ENCODE measurements at places on chromosomes 2 and 18.

GRCh38 chr2:106561356-106561755 lies 74.2 kb downstream of the CD8B2 start:
- DNase-seq = no peak

GRCh38 chr2:99953750-99954149 lies 188.6 kb downstream of the AFF3 start:
- DNase-seq = no peak

GRCh38 chr2:179804206-179804605 lies 57.2 kb downstream of the ZNF385B start:
- DNase-seq = no peak

- peak; percentile 49 for DNase-seq
These were observed 113.1 kb downstream of the GATA6 start for GRCh38 chr18:22282311-22283115.

DNA sequence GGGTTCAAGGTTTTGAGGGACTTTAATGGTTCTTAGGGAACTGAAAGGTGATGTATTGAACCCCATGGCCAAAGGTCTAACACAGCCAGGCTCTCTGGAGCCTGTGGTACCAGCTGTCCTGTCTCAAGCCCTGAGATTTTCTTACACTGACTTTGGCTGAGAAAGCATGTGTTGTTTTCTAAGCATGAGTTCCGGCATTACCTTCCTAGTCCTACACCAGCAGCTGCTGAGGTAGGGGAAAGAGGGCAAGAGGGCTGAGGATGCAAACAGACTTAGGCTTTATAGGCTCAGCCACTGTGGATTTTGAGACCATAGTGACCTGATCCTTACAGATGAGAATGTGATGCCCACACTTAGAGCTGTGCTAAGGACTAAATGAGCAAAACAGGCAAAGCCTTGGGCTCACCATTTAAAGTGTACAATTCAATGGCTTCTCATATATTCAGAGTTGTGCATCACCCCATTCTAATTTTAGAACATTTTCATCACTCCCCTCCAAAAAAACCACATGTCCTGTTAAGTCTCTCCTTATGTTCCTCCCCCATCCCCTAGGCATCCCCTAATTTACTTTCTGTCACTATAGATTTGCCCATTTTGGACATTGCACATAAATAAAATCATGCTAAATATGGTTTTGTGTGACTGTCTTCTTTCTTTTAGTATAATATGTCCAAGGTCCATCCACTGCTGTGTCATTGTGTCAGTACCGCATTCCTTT lies 99.7 kb upstream of the OTOS start:
- DNase-seq = no peak

DNA sequence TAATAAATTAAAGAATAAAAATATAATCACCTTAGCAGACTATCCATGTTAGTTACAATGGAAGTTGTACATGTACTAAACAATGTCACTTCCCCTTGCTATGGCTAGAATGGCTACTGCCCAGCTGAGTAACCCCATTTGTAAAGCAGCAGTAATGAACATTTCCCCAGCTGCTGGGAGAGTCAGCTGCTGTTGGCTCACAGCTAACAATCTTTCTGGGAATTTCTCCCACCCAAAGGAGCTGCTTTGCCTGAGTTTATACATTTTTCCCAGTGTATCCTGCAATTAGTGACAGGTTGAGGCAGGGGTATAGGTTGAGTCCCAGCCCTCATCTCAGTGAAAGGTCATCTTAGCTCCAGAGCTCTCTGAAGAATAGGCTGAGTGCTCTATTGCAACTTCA lies 665.6 kb upstream of the KLHL29 start:
- DNase-seq = no peak

- no peak for DNase-seq
These were observed 51.4 kb downstream of the CCDC141 start for GRCh38 chr2:178998539-178998938.

- no peak for DNase-seq
These were observed 116.1 kb downstream of the SLC4A3 start for GRCh38 chr2:219743548-219743947.

GRCh38 chr2:68747413-68747812 lies 12.8 kb downstream of the ARHGAP25 start:
- no peak for DNase-seq

- DNase-seq = no peak
These were observed 90.7 kb upstream of the CTDP1 start for GRCh38 chr18:79588636-79589481.
